ENCODE measurements at places on chromosomes 2 and 18.
A peak's percentile ranks its signal among the peaks of the same experiment; 100 is the strongest.

DNA sequence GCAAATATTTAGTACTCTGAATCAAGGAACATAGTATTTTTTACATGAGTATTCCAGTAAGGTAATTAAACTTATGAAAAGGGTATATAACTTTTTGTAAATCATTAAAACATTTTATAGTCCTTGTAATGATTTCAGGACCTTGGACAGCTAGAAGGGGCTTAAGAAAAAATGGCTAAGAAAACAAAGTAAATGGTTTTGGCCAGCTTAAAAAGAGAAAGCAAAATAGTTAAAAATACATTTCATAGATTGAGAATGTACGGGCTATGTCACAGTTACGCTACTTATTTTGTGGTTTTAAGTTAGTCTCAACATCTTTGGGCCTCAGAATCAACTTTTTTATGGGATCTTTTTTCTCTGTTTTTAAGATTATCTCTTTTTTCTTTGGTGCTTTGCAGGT lies 26.7 kb downstream of the POLI start:
- no peak for DNase-seq

DNA sequence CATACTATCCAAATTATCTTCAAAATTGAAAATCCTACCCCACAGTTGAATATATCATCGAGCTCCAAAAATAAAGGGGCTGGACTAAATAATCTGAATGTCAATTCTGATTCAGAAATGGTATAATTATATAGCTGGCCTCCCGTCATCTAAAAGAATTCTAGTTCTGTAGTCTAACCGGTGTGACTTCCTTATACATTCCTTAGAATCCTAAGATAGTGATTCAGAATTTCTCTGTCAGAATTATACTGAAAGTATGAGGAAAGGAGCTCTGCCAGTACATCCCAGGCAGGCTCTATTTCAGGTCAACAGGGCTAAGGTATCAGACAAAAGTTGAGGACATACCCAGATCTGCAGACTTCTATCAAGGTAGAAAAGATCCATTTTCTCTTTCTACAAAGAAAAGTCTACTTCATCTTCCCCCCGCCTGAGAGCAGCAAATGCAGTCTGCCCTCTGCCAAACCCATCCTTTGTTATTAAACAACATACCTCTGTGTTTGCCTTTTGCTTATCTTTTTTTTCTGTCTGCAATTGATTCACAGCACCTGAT lies 128.5 kb downstream of the METTL4 start:
- DNase-seq, result no peak

DNA sequence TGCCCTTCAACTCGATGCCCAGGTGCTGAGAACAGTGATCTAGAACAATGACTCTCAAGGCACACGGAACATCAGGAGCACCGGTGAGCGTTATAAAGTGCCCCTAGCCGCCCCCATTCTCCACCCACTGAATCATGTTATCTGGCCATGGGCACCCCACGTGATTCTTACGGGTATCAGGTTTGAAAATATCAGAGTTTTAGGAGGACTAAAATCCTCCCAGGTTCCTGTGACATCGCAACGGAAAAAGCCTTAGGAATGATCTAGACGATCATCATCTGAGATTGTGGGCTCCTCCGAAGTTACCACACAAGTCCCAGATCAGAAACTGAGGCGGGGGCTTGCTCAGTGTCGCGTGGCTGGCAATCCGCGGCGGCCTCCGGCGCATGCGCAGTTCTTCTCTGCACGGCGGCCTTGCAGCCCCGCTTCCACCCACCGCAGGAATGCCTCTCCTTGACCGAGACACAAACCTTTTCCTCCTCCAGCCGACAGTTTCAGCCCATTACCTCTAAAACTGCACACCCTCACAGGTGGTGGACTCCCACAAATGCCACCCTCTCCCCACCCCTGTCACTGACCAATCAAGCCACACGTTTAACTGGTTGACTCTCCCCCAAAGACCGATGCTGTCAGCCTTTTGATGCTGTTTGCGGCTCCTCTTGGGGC lies 5.8 kb upstream of the MRPL33 start:
- DNase-seq, result peak; percentile 71

DNA sequence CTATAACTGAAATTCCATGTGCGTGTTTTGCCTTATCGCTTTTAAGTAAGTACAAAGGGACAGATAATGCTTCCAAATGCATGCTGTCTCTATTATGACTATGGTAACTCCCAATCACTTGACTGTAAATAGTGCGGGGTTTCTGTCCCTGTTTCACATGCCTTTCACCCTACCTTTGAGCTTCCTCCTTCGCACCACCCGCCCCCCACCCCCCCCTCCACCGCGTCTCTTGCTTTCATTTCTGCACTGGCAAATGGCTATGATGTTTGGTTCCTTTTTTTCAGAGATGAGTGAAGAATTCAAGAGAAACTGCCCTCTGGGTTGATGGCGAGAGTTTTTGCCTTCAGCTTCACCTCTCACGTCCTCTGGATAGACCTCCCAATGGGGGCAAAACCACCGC lies 25.0 kb upstream of the SPP2 start:
- DNase-seq, result no peak

- DNase-seq, result no peak
Measured at GRCh38 chr18:58937071-58937886, 72.6 kb downstream of the ZNF532 start.

GRCh38 chr2:135820003-135820618 lies 16.9 kb downstream of the LCT start:
- DNase-seq, result no peak

DNA sequence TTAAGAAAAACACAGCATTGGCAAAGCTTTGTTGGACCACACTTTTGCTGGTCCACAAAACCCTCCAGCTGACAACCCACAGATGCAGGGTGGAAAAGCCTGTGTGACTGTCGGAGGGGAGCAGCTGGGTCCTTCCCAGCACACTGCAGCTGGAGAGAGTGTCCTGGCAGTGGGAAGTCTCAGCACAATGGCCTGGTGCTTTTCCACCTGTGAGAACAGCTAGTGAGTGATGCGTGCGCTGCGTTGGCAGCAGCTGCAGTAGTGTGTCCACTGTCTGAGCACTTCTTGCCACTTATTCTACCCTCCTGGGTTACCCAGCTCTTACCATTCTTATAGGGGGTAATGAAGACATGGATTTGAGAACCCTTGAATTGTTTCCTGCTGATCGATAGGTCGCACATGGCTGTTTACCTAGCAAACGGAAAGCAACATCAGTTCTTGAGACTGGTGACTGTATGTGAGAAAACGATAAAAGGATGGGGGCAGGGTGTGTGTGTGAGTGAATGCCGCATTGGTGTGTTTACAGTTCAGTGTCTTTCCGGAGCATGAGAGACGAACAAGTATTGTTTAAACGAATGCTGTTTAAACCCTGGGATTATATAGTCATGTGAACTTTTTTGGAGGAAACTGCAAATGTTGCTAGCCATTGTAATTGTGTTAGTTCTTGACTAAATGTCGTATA lies 69.7 kb downstream of the LYPD6 start:
- no peak for DNase-seq

DNA sequence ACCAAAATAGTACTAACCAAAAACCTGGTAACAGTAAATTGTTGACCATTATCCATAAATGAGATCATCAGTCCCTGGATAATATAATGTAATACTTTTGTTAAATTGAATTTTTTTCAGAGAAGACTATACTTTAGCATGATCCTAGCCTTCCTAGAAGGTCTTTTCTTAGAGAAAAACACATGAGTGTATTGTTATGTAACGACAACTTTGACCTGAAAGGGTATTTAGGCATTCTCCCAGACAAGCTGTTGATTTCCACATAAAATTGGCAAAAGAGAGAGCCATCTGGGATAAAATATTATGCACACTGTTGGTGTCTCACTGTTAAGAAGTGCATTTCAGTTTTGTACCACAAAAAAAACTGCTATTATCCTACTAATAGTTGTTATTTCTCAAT lies 120.0 kb upstream of the MAPRE2 start:
- DNase-seq, result no peak

Data from sciatic nerve (tissue), 2 donors.